ENCODE measurements at places on chromosomes 16 and 17. TPM values are rescaled to one million over a fixed set of nuclear protein-coding genes. Genes with fewer than 3 reads are reported as not detected.

MC1R gene
- 10.2 TPM for total RNA-seq

DNA sequence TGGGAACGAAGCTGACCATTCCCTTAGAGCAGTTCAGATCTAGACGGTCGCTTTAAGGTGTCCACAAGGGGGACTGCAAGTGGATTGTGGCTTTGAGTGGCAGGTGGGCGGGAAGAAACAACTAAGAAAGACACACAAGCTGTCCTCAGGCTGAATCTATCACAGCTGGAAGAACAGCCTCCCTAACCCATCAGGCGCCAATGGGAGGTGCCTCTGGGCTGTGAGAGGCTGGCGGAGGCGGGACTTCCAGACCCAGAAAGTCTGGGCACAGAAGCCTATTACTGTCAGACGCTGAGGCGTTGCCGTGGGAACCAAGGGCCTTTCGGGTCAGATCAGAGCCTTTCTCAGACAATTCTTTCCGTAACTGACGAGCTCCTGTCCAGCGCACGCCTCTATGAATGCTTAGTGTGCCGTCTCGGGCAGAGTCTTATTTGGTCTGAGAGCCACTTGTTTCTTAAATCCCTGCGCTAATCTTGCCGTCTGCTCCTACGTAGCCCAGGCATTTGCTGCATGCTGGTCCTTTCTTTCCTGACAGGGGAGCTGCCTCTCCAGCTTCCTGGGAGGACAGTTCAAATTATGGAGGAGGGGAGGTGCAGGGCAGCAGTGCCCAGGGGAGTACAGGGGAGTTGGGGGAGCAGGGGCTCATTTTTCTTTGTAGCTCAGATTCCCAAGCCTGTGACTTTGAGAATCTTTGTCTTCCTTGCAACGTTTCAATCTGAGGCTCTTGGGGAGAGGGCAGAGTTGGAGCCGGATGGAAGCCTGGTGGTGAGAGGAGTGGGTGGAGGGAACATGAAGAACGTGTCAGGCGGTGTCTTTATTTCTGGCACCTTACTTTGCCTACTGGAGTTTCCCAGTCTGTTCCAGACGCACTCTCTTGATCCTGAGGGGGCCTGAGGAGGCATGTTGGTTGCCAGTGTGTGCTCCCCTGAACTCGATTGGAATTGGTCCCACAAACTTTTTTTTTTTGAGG, 618.7 kb downstream of the KCNJ18 start:
- DNase-seq = no peak

- DNase-seq = peak; percentile 35
Observed at GRCh38 chr17:18257982-18258355, 569 bp downstream of the FLII start.

GRCh38 chr16:4517812-4518680, 20.5 kb downstream of the CDIP1 start:
- DNase-seq = no peak

DNA sequence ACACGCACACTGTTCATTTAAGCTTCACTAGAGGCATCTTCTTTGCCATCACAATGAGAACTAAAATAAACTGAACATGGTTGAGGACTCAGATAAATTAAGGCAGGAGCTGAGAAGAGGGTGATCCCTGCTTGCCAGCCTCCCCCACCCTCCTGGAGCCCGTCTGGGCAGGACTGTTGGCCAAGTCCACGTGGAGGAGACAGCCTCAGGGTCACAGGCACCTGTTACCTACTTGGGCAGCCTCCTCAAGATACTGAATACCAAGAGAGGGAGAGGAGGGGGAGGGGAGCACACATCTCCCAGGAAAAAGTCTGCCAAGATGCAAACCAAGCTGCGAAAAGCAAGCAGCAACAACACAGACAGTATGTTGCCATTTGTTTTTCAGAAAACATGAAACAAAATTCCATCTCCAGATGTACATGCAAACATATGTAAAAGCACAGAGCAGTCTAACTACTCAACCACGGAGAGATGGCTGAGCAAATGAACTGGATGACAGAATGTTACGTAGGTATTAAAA, 67.4 kb downstream of the SLC39A11 start:
- no peak for DNase-seq

DNA sequence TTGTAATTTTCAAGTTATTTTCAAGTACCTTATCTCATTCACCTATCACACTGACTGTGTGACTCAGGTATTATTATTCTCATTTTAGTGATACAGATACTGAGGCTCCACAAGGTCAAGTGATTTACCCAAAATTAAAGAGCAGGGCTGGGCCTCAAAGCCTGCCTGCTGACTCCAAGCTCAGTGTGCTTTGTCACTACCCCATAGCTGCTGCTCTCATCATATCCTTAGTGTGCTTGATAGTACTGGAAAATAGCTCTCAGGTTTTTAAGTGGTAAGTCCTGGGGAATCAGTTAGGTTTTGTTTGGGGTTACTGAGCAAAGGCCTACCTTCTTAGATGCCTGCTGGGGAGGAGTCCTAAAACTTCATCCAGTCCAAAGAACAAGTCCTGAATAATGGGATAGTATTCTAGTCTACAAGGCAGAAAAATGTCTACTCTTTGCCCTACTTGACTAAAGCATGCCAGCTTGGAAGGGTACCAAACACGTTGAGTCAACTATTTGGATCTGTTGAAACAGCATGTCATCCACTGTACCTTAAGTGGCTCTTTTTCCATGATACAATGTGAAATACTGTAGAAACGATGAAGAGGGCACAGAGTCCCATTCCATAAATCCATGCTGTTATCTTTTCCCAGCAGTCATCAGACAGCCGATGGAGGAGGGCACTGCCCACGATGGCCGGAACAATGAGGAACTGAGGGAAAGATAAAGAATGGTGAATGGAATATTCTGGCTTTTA, 10.7 kb downstream of the MMD start:
- DNase-seq = no peak

- no peak for DNase-seq
Observed at GRCh38 chr16:51071326-51071725, 79.7 kb downstream of the SALL1 start.

DNA sequence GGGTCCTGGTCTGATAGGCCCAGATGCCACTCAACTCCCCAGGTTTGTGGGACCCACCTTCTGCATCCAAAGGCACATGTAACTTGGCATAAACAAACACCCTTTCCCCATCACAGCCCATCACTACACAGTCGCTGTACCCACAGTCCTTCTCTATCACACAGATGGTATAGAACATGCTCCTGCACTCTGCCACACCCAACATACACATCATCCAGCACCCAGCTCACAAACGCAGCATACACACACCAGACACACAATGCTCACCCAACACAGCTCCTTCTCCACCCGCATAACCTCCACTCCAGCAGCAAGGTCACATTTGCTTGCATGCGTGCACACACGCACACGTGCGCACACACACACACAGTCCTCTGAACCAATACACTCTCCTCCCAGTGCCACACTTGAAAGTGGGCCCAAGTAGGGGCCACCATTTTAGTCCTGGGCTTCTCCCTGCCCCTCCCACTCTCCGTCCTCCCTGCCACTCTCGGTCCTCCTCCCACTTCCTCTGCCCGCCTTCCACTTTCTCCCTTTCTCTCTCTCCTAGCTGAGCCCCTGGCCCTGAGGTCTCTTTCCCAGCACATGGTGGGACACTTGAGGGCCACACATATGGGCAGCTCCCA, 8.5 kb upstream of the TMEM92 start:
- DNase-seq = no peak

DNA sequence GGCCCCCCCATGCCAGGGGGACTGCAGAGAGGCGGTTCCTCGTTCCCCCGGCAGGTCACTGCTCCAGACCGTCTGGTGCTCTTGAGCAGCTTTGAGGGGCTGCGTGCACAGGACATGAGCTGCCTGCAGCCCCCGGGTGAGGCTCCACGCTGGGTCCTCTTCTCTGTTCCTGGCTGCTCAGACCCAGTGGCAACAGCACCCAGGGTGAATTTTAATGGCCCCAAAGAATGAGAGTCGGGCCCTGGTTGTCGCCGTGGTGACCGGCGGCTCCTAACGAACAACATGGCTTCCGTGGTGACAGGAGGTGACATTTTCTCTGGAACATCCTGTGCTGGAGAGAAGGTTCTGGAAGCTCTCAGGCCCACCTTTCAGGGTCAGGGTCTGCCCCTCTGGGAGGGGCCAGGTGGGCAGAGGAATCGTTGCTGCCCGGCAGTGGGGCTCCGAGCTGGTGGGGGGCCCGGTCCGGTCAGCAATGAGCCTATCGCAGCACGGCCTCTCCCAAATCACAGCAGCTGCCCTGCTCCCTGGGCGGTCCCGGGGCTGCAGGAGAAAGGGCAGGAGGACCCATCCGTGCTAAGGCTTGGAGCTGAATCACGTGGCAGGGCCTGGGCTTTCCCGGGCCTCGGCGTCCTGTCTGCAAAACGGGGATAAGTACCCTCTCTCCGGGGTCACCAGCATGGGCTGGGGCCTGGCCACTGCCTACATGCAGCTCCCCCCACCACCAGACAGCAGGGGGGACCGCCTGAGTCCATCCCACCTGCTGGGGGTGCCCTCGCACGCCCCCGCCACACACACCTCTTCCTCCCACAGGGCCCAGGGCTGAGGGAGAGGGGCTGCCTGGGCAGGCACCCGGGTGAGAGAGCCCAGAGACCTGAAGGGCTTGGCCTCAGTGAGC, 3.4 kb upstream of the C1QTNF8 start:
- DNase-seq = no peak

DNA sequence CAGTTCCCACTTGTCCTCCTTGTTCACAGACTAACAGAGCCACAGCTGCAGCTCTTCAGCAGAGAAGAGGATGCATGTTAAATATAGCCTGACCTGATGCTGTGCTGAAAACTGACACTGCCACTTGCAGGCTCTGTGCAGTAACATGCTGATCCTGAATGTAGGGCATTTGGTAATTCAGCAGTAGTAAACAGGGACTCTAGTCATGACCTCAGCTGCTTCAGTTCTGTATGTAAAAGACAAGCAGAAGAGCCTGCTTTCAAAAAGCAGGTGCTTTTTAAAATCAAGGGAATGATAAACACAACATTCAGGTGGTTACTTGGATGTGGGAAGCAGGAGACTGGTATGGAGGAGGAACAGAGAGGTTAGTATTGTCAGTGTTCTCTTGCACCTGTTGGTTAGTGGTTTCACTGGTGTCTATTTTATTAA, 33.8 kb downstream of the ESRP2 start:
- no peak for DNase-seq

- no peak for DNase-seq
Observed at GRCh38 chr17:9859781-9860180, 34.1 kb downstream of the GLP2R start.

DNA sequence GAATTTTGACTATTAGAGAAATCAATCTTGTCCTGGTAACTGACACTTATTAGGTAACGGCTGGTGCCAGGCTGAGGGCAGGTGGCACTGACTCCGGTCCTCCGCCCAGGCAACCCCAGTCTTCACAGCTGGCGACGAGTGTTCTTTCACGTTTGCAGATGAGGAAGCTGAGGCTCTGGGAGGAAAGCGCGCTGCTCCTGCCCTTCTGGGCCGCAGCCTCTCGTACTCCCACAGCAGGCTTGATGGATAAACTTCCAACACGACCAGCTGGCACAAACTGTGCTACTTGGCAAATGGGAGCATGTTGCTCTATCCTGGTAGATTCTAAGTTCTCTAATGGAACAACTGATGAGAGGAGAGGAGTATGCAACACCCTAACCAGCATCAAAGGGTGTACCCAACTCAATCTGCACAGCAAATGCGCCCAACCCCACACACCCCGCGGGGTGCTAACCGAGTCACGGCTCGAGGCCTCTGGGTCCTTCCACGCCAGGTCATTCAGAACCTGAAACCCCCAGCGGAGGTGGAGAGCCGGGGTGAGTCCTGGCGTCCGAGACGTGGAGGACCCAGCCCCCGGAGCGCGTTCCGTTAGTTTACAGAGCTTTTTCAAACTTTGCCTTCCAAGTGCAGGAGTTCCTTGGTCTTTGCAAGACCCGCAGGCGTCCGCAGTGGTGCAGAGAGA, 477 bp upstream of the SLC47A1 start:
- no peak for DNase-seq

DNA sequence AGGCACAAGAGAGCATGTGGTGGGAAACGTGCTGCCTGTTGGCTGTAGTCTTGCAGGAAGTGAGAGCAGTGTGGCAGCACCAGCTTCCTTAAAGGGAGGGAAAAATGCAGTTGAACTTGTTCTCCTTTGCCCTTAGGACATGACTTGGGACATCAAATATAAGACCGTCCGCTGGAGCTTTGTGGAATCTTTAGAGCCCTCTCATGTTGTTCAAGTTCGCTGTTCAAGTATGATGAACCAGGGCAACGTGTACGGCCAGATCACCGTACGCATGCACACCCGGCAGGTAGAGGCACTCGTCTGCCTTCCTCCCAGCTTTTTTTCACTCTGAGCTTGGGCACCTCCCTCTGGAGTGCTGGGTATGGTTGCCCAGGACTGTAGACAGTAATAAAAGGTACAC, 23.3 kb downstream of the GPR179 start:
- no peak for DNase-seq

- DNase-seq = no peak
Observed at GRCh38 chr17:64005734-64006167, 7.6 kb downstream of the PRR29 start.

GRCh38 chr16:87801679-87802259, 36.0 kb upstream of the KLHDC4 start:
- DNase-seq = no peak

DNA sequence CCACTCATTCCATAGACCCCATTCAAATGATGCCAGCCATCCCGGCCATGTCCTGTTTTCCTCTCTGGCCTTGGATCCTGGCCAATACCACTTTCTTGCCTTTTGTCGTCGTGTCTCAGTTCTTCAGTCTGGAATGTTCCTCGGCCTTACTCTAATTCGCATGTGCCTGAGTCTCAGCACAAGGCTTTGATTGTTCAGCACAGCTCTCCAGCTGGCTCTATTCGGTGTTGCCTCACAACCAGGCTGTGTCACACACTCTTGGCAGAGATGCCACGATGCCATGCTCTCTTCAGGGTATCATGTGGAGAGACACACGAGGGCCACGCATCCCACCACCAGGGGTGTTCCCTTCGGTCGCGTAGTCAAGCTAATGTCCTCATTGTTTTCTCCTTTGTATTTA, 1.8 kb upstream of the VPS4A start:
- DNase-seq = no peak

DNA sequence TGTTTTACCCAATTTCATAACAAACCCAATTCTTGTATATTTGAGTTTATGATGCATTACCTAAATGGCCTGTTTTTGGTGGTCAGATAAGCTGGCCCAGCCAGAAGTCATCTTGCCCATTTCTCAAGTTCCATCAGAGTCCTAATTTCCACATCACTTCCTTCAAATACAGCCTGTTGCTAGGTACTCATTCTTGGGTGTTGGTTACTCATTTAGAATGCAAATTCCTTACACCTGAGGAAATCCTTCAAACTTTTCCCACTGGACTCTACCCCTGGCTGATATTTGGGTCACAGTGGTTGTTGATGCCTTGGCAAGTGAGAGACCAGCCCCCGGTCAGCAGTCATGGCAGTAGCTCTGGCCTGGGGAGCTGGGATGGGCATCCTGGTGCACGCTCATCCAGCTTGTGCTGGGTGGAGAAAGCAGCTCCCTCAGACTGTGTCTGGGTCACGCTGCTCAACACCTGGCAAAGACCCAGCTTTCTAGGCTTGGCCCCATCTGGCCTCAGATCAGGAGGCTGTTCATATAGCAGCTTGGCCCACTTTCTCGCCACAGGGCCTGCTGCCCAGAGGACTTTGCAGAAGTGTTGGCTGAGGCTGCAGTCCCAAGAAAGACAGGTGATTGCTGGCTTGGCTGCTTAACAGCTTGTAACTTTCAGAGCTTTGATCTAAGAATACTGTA, 25.8 kb downstream of the WSB1 start:
- DNase-seq = no peak

Data from naive thymus-derived CD8-positive, alpha-beta T cell (primary cell).